Activated naive CD4-positive, alpha-beta T cell (primary cell): ENCODE measurements at places on chromosomes 2 and 18.
A peak's percentile ranks its signal among the peaks of the same experiment; 100 is the strongest.

- DNase-seq: peak; percentile 21
Measured at GRCh38 chr2:105545730-105546627, 147.1 kb upstream of the FHL2 start.

DNA sequence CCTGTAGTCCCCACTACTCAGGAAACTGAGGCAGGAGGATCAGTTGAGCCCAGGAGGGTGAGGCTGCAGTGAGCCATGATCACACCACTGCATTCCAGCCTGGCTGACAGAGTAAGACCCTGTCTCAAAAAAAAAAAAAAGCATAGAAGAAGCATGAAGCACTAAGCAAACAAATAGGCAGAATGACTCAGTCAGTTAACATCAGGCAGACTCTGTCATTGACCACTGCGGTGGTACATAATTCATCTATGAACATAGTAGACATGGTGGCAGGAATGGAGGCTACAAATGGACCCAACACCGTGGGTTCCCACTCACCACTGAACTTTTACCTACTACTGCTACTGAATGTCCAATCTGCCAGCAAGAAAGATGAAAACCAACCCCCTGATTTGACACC, 7.6 kb upstream of the ASXL2 start:
- DNase-seq: no peak

DNA sequence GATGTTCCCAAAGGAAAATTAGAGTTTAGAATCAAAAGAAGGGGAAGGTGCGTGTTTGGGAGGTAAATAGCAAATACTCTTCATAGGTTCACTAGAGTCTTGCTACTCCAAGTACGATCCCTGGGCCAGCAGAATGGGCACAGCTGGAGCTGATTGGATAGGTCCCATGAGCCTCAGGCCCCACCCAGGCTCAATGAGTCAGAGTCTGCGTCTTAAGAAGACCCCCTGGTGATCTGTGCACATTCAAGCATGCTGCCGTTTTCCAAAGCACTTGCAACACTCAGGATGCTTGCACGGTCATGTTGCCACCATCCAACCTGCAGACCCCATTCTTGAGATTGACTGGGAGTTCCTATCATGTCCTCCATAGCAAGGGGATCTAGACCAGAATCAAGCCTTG, 40.5 kb downstream of the ABCG8 start:
- no peak for DNase-seq

DNA sequence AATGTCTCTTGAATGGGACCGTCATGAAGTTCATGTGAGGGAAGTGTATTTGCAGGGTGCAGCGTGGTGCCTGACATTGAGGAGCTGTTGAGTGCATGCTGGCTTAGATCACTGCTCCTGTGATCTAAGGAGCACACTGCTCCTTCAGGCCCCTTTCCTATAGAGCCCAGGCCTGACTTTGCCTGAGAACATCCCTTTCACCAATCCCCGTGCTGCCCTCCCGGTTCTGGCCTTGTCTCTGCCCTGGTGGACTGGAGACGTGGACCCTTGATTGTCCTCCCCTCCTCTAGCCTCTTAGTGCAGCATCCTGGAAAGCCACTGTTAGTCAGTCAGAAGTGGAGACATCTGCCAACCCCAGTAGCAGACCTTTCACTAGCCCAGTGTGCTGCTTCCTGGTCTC, 323.6 kb upstream of the HS6ST1 start:
- no peak for DNase-seq

- DNase-seq: no peak
Measured at GRCh38 chr2:81513328-81513727, 1208.8 kb upstream of the LRRTM1 start.

GRCh38 chr2:219514196-219514761, at the start of gene ASIC4:
ASIC4 (plus strand) TSS chr2:219514482; CDS start chr2:219514725, 243 bp downstream.
- no peak for DNase-seq

GRCh38 chr2:232420463-232421188, 14.0 kb downstream of the ALPG start:
- no peak for DNase-seq

GRCh38 chr2:177262092-177262491, 2.4 kb downstream of the NFE2L2 start:
- no peak for DNase-seq

DNA sequence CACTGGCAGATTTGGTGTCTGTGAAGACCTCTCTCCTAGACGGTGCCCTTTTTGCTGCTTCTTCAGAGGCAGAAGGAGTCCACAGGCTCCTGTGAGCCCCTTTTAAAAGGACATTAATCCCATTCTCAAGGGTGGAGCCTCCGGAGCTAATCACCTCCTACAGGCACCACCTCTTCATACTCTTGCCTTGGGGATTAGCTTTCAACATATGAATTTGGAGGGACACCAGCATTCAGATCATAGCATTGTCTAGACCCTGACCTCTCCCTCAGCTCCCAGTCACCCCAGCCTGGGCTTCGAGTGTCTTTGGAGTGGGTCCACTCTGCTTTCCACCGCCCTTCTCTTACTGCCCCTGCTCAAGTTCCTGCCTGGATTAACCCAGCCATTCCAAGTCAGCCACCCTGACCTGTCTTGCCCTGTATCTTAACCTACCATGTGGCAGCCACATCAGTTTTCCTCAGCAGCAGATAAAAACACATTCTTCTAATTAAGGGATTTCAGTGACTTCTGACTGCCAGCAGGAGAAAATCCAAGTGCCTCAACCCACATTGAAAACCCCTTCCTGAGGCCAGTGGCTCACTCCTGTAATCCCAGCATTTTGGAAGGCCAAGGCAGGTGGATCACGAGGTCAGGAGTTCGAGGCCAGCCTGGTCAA, 6.1 kb upstream of the NCL start:
- DNase-seq: no peak

- no peak for DNase-seq
Measured at GRCh38 chr18:3540805-3541548, 91.0 kb downstream of the TGIF1 start.

- no peak for DNase-seq
Measured at GRCh38 chr2:205644018-205644417, 38.3 kb upstream of the NRP2 start.

- DNase-seq: no peak
Measured at GRCh38 chr2:217834744-217835513, 167.9 kb downstream of the TNS1 start.

GRCh38 chr2:209821806-209822205, 50.2 kb downstream of the UNC80 start:
- DNase-seq: no peak

- no peak for DNase-seq
Measured at GRCh38 chr2:217260441-217261115, 400.7 kb upstream of the TNP1 start.
